GOT3 (cell line): ENCODE measurements at places on chromosomes 12 and 14.

GRCh38 chr12:105369014-105369413 lies 38.5 kb downstream of the C12orf75 start:
- no peak for DNase-seq

DNA sequence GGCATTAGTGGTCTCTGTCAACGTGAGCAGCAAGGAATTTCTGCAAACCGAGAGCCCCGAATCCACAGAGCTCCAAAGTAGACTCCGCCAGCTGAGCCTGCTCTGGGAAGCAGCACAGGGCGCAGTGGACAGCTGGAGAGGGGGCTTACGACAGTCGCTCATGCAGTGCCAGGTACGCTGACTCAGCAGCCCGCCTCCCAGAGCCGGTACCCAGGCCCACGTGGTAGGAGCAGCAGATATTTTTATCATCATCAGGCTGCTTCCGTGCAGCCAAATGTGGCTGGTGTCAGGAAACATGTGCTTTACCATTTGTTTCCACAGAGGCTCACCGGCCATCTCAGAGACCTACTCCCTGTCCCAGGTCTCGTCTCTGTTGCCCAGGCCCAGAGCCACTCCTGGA lies 73.7 kb downstream of the ESR2 start:
- no peak for DNase-seq

GRCh38 chr12:32891956-32892355 lies 4.6 kb downstream of the PKP2 start:
- no peak for DNase-seq

- no peak for DNase-seq
These were observed 40.4 kb upstream of the LDHB start for GRCh38 chr12:21697904-21698630.

- DNase-seq, result no peak
These were observed 373.5 kb upstream of the OR4E1 start for GRCh38 chr14:22047115-22047514.

- no peak for DNase-seq
These were observed 235.2 kb downstream of the PCNX1 start for GRCh38 chr14:71142375-71143038.

GRCh38 chr12:46218322-46219095 lies 50.3 kb downstream of the SLC38A1 start:
- no peak for DNase-seq

- DNase-seq, result no peak
These were observed 25.1 kb upstream of the ITGA5 start for GRCh38 chr12:54444206-54444605.

DNA sequence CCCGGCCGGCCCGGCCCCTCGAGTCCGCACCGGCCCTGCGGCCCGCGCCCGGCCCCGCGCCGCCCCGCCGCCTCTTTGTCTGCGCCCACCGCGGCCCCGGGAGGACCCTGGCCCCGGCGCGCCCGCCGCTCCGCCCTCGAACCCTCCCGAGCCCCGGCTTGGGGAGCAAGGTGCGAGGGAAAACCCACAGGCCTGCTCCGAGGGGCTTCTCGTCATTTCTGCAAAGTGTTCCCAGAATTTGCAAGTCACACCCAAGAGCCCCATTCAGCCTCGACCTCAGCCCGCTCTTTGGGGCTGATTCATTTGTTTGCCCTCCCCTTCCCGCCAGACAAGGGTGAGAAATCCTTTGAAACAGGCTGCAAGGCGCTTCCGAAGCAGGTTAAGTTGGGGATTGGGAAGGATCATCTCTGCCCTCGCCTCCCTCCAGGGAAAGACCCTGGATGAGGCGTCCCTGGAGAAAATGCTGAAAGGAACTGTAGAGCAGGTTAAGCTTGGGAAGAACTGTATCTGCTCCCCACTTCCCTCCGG lies 325 bp upstream of the CLIP1 start:
- no peak for DNase-seq

DNA sequence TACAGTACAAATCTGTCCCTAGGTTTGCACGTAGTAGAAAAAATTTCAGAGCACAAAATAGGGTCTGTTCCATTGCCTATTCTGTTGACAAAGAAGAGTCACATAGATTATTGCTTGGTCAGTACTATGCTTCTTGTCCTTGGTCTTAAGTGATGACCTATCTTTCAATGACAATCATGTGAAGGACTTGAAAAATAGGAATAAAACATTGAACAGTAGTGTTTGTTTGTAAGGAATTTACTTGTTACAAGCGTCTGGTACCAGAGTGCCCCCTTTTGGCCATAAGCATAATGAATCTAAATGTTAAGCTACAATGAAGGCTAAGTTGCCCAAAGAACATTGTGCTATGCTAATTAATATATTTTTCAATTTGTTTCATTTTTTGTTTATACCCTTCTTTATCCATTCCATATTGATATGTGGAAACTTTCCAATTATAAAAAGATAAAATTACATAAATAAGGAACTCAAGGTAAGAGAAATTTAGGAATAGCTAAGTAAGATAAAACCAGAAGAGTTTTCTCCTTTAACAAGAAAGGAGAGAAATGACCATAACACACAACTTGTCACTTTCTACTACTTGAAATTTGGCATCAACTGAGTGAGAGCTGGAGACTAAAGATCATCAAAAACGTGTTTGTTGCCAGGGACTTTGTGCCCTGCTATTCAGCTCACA lies 204.7 kb downstream of the EPS8 start:
- no peak for DNase-seq

DNA sequence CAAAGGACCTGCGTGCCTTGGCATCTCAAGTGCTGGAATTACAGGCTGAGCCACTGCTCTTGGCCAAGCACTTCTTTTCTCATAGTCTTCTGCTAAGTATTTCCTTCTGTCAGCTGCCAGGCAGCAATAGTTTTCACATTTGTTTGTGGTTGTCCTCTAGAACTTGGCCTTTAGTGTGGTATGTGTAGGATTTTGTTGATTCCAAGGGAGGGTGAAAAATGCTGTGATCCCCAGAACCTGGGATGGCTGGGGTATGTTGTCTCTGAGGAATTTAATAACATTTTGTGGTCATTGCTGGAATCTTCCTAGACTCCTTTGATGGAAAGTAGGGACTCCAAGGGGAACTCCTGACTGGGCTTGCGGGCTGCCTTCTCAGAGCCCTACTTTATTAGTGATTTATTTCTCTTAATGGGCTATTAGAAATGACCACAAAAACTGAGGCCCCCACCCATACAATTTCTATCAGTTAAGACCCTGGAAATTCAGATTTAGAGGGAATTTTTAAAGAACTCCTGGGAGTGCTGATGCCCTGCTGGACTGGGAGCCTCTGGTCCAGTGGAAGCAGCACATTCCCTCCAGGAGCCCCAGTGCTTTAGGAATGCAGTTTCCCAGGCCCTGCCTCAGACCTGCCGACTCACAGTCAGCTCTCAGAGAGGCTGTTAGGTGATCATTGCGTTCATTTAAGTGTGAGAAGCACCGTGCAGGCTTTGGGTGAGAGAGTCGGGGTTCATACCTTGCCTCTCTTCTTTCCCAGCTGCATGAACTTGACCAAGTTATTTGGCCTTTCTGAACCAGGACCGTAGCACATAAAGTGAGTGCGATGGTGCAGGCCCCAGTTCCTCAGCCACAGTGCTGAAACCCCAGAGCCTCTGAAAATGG lies 22.7 kb downstream of the TRAF3 start:
- no peak for DNase-seq

DNA sequence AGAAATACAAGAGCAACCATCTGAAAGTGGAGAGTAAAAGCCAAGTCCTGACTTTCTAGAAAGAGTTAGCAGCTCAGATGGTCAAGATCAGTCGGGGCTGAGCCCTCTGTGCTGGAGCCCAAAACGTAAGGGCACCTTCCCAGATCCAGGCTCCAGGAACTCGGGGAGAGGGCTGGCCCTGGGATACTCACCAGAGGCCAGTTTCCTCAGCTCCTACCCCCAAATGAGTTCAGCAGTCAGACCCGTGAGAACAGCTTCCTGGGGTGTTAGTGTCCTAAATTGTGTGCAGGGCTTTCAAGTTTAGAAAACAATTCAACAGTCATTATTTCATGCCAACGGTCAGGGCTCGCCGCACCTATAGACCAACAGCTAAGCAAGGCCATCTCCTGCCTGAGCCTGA lies 147.6 kb upstream of the FKBP4 start:
- DNase-seq, result no peak

DNA sequence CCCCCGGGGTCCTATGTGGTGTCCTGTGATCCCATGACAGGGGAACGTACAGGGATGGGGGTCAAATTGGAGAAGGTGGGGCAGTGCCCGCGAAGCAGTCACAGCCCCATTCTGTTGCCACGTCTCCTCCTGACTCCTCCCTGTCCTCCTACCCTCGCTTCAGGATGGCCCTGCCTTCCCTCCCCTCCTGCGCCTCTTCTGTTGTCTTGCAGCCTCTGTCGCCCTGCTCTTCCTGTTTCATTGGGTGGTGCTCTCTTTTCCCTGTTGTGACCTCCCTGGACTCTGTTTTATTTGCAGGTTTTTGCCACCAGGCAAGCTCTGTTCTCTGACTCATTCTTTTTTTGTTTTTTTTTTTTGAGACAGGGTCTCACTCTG lies 18.7 kb downstream of the CABP1 start:
- DNase-seq, result no peak
